ENCODE measurements at places on chromosomes 2 and 18. TPM values are rescaled to one million over a fixed set of nuclear protein-coding genes. Genes with fewer than 3 reads are reported as not detected.

Gene MERTK
- 0.08 TPM for total RNA-seq

DNA sequence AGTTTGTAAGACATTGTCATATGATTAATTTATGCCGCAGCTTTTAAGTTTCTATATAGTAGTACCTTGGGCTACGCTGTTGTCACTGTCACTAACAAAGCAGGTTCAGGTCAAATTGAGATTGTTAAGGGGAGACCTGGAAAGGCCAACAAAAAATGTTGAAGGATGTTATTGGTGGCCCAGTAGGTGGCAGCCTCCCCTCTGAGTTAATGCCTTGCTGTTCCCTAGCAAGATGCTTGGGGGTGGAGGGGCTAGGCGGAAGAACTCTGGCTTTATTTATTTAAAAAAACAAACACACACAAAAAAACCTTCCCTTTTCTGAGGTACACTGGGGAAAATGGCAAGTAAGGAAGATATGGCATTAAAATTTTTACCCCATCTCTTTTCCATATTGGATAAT lies 128.3 kb upstream of the ATP5MC3 start:
- no peak for DNase-seq

Gene CPS1
- 0.41 TPM for total RNA-seq

- no peak for DNase-seq
Observed at GRCh38 chr2:8606649-8607550, 75.0 kb upstream of the ID2 start.

DNA sequence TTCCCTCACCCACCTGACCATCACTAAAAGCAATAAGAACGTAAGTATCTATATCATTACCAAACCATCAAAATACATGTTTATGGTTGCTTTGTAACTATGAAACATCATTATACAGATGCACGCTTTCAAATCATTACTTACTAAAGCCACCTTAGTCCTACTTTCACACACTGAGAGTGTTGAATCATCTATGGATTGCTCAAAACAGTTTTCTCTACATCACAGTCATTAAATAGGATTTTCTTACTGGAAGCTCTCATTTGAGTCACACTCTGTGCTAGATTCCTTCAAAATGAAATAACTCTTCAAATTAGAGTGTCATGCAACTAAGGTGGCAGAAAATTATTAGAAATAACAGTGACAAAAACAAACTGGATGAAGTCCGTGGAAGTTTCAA lies 878.4 kb downstream of the CPS1 start:
- no peak for DNase-seq

DNA sequence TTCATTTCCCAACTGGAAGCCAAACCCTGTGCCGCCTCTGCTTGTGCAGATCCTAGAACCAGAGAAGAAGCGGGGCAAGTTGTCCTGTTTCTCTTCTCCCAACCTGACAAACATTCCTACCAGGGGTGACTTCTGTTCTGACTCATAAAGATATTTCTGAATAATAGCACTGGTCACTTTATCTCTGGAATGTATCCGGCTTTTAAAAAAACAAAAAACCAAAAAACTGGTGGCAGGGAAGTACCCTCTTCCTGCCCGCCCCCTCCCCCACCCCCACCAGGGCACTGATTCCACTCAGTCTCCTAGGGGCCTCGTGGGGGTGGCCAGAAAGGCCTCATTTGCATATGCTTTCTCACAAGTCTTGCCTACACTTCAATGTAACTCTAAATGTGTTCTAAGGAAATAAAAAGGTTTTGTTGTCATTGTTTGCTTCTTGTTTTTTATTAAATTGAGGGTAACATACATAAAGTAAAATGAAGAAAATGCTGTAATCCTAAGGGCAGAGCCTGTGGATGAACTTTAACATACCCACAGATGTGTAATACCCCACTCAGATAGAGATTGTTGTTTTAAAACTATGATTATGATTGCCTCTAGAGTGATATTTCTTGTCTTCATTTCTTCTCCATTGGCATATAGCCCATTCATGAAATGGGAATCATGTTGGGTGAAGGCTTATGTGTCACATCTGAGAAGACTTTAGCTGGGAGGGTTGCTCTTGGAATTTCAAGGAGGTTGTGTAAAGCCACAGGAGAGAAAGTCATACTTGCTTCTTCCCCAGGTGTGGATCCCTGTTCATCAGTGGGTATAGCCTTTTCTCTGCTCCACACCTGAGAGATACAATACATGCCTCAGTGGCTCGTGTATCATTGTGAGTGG lies 5.3 kb upstream of the FOSL2 start:
- no peak for DNase-seq

- no peak for DNase-seq
Observed at GRCh38 chr2:36360063-36360462, 4.5 kb downstream of the CRIM1 start.

Gene TMEM247
- total RNA-seq = not detected

Gene ASXL3
- total RNA-seq = not detected

DNA sequence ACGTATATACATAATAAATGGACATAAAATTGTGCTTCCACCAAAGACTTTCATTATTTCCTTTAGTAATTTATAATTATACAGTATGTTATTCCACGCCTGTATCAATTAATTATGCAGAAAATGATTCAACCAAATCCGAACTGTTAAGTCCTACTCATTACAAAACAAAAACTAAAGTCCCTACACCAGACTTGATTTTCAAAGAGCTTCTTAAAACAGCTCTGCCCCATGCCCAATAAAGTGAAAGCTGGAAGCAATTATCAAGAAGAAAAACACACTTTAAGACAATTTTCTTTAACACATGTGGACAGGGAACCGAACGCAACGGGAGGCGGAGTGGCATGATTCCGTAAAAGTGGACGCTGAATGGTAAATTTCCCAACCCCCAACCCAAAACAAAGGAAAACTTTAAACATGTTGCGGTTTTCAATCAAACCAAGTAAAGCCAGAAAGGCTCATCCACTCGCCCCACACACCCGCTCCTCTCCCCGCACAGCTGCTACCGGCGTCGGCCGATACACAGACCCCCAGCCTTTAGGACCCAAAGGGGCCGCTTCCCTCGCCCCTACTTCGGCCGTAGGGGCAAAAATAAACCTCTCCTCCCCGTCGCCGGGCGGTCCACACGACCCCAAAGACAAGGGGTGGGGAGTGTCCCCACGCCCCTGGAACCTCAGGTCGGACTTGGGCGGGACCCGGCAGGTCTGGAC lies 705 bp downstream of the YES1 start:
- DNase-seq = no peak
